Astrocyte of the hippocampus (primary cell): ENCODE measurements at places on chromosomes 6 and 20.
A peak's percentile ranks its signal among the peaks of the same experiment; 100 is the strongest.

DNA sequence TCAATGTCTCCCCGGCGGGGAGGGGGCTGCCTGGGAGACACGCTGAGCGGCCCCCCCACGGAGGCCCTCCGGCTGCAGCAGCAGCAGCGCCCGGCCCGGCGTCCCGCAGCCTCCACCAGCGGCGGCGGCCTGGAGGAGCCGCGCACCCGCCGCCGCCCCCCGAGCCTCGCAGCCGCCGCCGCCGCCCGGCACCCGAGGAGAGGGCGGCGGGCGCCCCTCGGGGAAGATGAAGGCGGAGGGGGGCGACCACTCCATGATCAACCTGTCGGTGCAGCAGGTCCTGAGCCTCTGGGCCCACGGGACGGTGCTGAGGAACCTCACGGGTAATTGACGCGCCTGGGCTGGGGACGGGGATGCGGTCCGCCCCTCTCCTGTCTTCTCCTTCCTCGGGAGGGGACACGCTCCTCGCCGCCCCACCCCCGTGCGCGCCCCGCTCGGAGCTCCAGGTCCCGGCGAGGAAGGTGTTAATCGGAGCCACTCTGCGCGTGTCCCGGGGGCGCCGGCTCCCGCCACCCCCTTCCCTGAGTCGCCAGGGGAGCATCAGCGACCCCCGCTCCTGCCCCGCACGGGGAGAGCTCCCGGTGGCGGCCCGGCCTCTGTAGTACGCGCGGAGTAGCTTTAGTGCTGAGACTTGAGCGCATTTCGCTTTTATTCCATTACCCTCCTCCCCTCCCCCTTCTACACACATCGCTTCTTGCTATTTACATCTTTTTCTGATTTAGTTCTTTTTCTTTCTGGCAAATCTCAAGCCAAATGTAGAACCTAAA is 686 bp downstream of the TMEM170B start:
- DNase-seq, result peak; percentile 51

- DNase-seq, result no peak
Measured at GRCh38 chr6:155946860-155947259, 491.2 kb upstream of the NOX3 start.

DNA sequence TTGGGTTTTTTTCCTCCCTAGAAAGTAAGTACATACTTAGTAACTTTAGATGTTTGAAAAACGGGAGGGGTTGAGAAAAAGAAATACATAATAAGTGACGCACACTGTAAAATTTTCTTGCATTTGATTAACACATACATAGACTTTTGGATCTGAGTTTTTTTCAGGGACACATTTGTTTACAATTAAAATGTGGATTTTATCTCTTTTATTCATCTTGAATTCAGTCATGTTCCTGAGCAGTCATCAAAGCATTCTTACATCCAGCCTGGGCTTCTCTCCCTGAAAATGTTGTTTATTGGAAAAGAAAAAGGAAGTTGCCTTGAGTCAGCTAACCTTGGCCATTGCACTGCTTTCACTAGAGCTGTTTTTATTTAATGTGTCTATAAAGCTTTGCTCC is 8.7 kb upstream of the RPP40 start:
- no peak for DNase-seq

DNA sequence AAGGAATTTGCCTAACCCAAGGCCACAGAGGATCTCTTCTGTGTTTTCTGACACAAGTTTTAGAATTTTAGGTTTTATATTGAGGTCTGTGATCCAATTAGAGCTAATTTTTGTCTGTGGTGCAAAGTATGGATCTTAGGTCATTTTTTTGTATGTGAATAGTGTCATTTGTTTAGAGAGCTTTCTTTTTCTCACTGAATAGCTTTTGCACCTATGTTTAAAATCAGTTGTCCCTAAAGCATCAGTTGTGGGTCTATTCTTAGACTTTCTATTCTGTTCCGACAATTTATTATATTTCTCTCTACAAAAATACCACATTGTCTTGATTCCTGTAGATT is 341 bp upstream of the MCM9 start:
- no peak for DNase-seq

DNA sequence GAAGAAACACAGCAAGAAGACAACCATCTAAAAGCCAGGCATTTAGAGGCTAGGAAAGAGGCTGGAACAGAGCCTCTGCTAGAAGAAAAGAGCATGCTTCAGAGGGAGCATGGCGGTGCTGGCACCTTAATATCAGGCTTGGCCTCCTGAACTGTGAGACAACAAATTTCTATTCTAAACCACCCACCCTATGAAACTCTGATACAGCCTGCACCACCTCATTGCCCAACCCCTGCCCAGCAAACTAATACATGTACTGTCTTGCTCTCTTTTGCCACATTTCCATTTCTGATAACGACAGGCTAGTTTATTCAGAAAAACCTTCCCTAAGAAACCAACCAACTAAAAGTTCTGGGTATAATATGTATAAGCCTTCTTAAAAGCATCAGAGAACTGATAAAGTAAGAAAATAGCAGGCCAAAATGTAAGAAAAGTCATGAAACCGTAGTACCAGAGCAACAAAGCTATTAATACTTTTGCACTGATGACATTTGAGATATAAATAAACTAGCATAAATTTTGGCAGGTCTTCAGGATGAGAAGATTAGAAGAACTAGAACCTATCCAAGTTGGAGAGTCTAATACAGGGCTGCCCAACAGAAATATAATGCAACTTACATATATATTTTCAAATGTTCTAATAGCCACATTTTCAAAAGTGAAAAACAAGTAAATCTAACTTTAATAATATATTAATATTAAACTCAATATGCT is 184.7 kb upstream of the HSF2 start:
- DNase-seq, result no peak

DNA sequence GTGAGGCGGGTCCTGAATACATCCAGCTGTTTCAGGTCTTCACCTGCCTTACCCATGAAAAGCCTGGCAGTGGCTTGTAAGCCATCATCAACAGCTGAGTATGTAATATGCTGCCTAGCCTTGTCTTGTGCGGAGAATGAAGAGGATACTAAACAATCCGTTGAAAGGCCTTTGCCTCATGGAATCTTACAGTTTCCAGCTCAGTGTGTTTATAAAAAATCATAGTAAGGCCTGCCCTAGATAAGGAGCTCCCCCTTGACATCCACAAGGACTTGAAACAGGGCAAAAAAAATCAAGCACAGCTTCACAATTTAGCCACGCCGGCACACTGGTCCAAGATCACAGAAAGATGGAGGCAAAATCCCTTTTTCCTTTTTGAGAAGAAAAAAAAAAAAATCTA is 115.7 kb downstream of the KIF16B start:
- DNase-seq, result no peak

DNA sequence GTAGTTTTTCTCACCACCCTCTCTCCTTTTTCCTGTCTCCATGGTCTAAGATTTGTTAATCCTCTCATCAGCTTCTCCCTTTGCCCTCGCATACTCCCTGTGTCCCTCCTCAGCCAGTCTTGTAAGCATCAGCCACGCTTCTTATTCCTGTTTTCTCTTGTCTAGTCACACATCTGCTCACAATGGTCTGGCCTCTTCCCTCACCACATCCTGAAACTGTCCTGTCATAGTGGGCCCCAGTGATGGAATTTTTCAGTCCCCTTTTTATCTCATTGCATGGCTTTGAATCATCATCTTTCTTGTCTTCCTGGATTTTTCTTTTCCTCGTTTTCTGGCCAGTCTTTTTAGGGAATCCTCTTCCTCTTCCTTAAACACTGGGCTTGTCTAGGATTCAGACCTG is 57.2 kb downstream of the GFRA4 start:
- DNase-seq, result no peak

DNA sequence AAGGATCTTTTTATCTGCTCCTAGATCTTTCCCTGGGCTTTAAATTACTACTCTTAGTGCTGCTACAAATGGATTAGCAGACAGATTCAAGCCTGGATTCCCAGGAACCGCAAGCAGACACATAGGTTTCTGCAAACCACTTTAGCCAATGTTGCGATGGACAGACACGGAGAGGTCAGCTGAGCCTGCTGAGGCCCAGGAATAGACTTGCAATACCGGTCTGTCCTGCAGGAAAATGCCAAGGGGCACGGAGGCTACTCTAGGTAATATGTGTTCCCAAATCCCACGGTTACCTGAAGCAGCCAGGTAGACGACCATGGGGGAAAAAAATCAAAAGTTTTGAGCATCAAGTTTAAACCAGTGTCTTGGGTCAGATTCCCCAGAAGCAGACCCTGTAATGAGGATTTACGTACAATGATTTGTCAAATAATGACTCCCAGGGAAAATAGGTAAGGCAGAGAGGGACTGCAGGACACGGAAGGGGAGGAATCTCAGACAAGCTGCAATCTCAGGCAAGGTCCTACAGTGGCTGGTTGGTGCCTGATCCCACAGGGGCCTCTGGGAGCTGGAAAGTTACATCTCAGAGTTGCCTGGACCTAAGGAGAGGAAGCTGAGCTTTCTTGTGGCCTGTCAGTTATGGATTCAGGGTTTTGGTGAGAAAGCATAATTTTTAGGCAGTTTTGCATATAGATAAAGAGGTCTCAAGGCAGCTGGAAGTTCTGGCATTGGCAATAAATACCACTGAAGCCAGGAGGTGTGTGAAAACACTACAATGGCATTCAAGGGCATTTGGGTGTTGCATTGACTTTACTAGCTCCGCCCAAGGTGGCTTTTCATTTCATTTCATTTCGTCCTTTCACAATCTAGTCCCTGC is 12.5 kb downstream of the OTOR start:
- no peak for DNase-seq

- DNase-seq, result no peak
Measured at GRCh38 chr20:41052742-41053419, 24.3 kb downstream of the TOP1 start.

DNA sequence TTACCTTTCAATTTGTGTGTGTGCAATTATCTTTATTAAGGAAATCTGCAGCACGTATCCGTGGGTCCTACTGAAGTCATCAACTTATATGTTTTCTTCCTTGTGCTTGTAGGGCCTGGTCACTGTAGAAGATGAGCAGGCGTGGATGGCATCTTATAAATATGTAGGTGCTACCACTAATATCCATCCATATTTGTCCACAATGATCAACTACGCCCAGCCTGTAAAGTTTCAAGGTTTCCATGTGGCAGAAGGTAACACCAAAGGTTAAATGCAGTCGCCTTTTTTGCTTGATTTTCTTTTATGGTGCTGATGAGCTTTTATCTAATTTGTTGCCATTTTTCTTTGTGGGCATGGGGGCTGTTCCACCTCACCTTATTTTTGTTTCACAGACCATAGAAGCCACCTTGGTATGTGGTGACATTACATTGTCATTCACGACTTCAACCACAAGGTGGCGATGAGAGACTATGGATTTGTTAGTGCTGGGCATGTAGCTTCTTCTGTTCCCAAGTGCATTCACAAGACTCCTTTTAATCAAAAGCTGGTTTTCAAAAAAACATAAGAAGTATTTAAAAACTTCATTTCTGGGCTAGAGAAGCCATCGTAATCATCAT is 106.5 kb upstream of the LAMP5 start:
- DNase-seq, result peak; percentile 89

DNA sequence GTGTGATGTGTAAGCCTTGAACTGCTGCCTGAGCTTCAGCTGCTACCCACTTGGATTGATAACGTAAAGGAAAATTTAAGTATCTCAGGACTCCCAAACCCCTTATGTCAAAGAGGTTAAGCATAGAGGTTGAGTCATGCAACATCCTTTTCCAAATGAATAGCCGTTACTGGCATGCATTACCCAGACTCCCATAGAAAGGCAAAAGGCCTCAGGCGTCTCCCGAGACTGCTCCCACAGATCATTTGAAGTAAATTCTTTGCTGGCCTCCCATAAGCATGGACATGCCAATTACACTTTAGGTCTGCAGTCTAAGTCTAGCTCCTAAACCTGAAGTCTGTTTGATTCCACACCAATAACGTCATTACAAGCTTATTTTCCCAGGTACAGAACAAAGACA is 14.7 kb downstream of the IPCEF1 start:
- DNase-seq, result peak; percentile 35

- peak; percentile 83 for DNase-seq
Measured at GRCh38 chr6:20877008-20877937, 343.0 kb downstream of the CDKAL1 start.

DNA sequence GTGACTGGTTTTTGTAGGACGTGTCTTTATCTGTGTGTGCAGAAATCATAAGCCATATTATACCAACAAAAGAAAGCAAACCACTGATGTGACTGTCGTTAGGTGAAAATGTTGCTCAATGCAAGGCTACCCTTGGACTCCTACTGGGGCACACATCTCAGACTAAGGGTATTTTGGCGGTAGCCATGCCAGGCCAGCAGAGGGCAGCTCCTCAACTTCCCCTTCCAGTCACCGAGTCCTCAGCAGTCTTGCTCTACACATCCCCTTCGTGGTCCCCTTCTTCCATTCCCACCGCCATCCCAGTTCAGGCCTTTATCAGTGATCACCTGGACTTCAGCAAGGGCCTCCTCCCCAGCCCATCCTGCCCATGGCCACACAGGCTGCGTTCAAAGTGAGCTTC is 113.7 kb upstream of the GGTLC1 start:
- no peak for DNase-seq

DNA sequence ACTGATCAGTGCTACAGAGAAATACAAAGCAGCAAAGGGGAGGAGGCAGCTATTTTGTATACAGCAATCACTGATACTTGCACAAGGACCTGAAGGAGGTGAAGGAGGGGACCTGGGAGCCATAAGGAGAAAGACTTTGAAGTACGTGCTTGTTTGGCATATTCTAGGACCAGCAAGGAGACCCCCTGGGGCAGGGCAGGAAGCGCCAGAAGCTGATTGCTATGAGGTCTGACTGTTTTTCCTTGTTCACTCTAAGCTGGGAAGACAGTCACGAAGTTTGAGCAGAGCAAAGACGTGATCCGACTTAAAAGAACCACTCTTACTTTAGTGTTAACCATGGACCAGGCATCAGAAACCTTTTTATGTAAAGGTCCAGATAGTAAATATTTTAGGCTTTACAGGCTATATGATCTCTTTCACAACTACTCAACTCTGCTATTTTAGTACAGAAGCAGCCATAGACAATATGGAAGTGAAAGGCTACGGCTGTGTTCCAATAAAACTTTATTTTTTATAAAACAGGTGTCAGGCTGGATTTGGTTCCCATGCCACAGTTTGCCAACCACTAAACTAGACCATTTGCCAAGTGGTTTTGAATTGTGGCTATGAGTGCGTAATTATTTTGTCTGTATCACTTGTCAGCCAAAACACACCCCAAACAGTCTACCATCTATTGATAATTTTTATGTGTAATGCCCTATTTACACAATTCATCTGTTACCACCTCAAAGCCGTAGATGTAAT is 217.9 kb downstream of the PRL start:
- no peak for DNase-seq

- DNase-seq, result peak; percentile 53
Measured at GRCh38 chr6:158560836-158561320, 987 bp downstream of the TMEM181 start.

DNA sequence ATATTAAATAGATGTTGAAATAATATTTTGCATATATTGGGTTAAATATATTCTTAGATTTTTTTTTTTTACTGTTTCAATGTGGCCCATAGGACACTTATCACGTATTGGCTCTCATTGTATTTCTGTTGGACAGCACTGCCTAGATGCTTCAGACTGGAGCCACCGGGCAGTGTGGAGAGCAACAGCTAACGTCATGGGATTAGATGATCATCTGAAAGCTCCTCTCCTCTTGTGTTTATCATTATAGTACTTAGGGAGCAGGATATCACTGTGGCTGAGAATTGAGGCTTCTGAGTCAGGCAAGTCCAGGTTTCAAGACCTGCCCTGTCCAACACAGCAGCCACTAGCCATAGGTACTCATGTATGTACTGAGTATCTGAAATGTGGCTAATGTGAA is 87.4 kb downstream of the ZHX3 start:
- no peak for DNase-seq
